ENCODE measurements at places on chromosomes 5 and 9. TPM values are rescaled to one million over a fixed set of nuclear protein-coding genes. Genes with fewer than 3 reads are reported as not detected.
A peak's percentile ranks its signal among the peaks of the same experiment; 100 is the strongest.

GRCh38 chr9:117135501-117136098, 279.3 kb downstream of the ASTN2 start:
- H3K27ac ChIP-seq, result no peak overlapping the region
- H3K4me1 ChIP-seq, result no peaks in the 10 kb centered on the region
- H3K4me3 ChIP-seq, result no peak overlapping the region
- DNase-seq, result no peak
- no peaks in the 10 kb centered on the region for H3K36me3 ChIP-seq

- H3K4me1 ChIP-seq, result no peaks in the 10 kb centered on the region
- no peak overlapping the region for H3K27ac ChIP-seq
- DNase-seq, result no peak
- H3K4me3 ChIP-seq, result no peak overlapping the region
These were observed 3.6 kb upstream of the SPATA31E1 start for GRCh38 chr9:87878989-87879511.

- H3K36me3 ChIP-seq, result no peaks in the 10 kb centered on the region
- DNase-seq, result no peak
- no peak overlapping the region for H3K4me3 ChIP-seq
- peak overlapping the region; percentile 24 for H3K27ac ChIP-seq
- no peaks in the 10 kb centered on the region for H3K4me1 ChIP-seq
These were observed 207.3 kb downstream of the ARHGAP26 start for GRCh38 chr5:142977363-142978051.

- no peaks in the 10 kb centered on the region for H3K27me3 ChIP-seq
- no peak for DNase-seq
- H3K4me1 ChIP-seq, result no peaks in the 10 kb centered on the region
- H3K27ac ChIP-seq, result no peak overlapping the region
These were observed 25.2 kb downstream of the NDUFS6 start for GRCh38 chr5:1826235-1826980.

DNA sequence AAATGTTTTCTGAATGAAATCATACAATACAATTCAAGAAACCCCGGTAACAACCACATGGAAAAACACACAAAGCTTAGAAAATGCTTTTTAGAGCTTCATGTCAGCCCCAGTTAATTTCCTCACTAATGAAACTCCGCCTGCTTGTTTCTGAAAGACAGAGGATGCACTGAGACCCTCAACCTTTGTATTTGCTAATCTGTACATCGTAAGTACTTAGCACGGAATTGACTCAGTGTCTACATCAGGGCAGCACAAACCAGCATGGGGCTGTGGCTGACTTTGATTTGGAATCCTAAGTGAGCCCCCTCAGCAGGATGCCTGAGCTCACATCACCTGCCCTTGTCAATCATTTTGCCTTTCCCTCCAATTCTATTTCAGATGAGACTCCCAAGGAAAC, 499.1 kb upstream of the MPDZ start:
- no peaks in the 10 kb centered on the region for H3K27me3 ChIP-seq
- no peak overlapping the region for H3K27ac ChIP-seq
- no peaks in the 10 kb centered on the region for H3K36me3 ChIP-seq
- no peak for DNase-seq
- no peak overlapping the region for H3K4me3 ChIP-seq

- no peak for DNase-seq
- no peaks in the 10 kb centered on the region for H3K36me3 ChIP-seq
- no peak overlapping the region for H3K27ac ChIP-seq
These were observed 133.8 kb upstream of the MOCS2 start for GRCh38 chr5:53243403-53243802.

- H3K4me3 ChIP-seq, result no peak overlapping the region
- no peaks in the 10 kb centered on the region for H3K4me1 ChIP-seq
- H3K27ac ChIP-seq, result no peak overlapping the region
- no peaks in the 10 kb centered on the region for H3K36me3 ChIP-seq
These were observed 70.9 kb downstream of the EGFLAM start for GRCh38 chr5:38329132-38329715.

GRCh38 chr5:17367256-17367840, 130.7 kb upstream of the TAF11L2 start:
- no peak for DNase-seq
- H3K4me1 ChIP-seq, result no peaks in the 10 kb centered on the region
- no peak overlapping the region for H3K27ac ChIP-seq
- no peaks in the 10 kb centered on the region for H3K36me3 ChIP-seq
- H3K4me3 ChIP-seq, result no peak overlapping the region

- no peaks in the 10 kb centered on the region for H3K36me3 ChIP-seq
- H3K27me3 ChIP-seq, result no peaks in the 10 kb centered on the region
- H3K27ac ChIP-seq, result no peak overlapping the region
- no peak overlapping the region for H3K4me3 ChIP-seq
- peaks cover 9% of the 10 kb centered on the region for H3K4me1 ChIP-seq
- no peak for DNase-seq
These were observed 45.1 kb downstream of the TGFBI start for GRCh38 chr5:136073714-136074529.

GRCh38 chr5:33684496-33685159, 207.2 kb downstream of the ADAMTS12 start:
- DNase-seq, result no peak
- H3K27me3 ChIP-seq, result no peaks in the 10 kb centered on the region
- H3K4me3 ChIP-seq, result no peak overlapping the region
- H3K36me3 ChIP-seq, result no peaks in the 10 kb centered on the region
- no peak overlapping the region for H3K27ac ChIP-seq

DNA sequence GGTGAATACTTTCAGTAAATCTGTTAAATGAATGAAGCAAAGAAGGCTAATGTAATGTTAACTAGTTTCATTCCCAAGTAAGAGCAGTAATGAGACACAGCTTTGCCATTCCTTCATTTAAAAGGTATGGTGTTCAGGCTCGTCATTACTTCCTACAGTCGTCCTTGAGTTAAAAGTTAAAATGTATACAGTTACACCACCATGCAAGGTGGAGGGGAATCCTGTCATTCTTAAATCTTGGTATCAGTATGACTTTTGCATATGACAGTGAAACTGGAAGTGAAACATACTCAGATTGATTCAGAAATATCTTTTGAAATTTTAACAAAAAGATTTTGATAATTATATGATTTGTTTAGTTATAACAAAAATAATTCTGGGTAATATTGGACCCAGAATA, 25.9 kb downstream of the MTRR start:
- no peaks in the 10 kb centered on the region for H3K4me1 ChIP-seq
- no peak overlapping the region for H3K4me3 ChIP-seq
- H3K36me3 ChIP-seq, result peaks cover 86% of the 10 kb centered on the region
- no peak overlapping the region for H3K27ac ChIP-seq

- DNase-seq, result no peak
- no peak overlapping the region for H3K27ac ChIP-seq
- no peak overlapping the region for H3K4me3 ChIP-seq
- H3K36me3 ChIP-seq, result no peaks in the 10 kb centered on the region
These were observed 509.8 kb downstream of the CCDC171 start for GRCh38 chr9:16062542-16063240.

Gene IL4
- not detected for total RNA-seq

Gene SOHLH1
- not detected for total RNA-seq

Gene ARHGEF39
- total RNA-seq, result not detected

Gene CCL28
- total RNA-seq, result 0.30 TPM

Gene PANK3
- 18.5 TPM for total RNA-seq

Gene HSD17B4
- total RNA-seq, result 122 TPM

Gene INSL6
- not detected for total RNA-seq

Gene C9orf153
- total RNA-seq, result 0.28 TPM

Gene LRRC26
- total RNA-seq, result not detected
